ENCODE measurements at places on chromosomes 4 and X.
A peak's percentile ranks its signal among the peaks of the same experiment; 100 is the strongest.

- no peak for DNase-seq
Measured at GRCh38 chrX:46770817-46771163, 11.9 kb upstream of the SLC9A7 start.

GRCh38 chrX:69501429-69501828 is 2.7 kb upstream of the NALF2 start:
- DNase-seq = no peak

DNA sequence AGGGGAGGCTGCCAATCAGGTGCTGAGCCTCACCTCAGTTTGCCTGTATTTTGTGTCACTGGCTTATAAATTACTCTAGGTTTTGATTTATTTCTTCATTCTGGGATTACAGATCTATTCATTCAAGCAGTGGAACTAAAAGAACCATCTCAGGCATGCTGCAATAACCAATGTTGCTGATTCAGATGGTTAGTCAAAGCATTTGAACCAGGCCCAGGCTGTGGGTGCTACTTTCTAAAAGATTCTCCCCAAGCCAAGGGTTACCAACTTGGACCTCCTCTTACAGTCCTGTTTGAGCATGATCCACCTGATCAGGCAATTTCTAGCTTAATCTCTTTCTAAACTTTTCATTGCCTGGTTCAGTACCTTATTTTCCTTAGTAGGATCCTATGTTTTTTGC is 67.2 kb downstream of the TMEM131L start:
- DNase-seq = no peak

DNA sequence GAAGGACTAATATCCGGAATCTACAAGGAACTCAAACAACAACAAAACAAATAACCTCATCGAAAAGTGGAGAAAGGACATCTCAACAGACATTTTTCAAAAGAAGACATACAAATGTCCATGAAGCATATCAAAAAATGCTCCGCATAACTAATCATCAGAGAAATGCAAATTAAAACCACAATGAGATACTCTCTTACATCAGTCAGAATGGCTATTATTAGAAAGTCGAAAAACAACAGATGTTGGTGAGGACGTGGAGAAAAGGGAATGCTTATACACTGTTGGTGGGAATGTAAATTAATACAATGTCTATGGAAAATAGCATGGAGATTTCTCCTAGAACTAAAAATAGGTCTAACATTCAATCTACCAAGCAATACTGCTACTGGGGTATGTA is 51.1 kb upstream of the MYOZ2 start:
- no peak for DNase-seq

GRCh38 chr4:25972366-25972765 is 58.3 kb downstream of the SMIM20 start:
- no peak for DNase-seq

- DNase-seq = no peak
Measured at GRCh38 chr4:118177126-118177525, 142.8 kb downstream of the NDST3 start.

- DNase-seq = no peak
Measured at GRCh38 chr4:108224611-108225053, 55.9 kb upstream of the LEF1 start.

GRCh38 chr4:1512738-1513660 is 106.8 kb upstream of the NKX1-1 start:
- peak; percentile 45 for DNase-seq

DNA sequence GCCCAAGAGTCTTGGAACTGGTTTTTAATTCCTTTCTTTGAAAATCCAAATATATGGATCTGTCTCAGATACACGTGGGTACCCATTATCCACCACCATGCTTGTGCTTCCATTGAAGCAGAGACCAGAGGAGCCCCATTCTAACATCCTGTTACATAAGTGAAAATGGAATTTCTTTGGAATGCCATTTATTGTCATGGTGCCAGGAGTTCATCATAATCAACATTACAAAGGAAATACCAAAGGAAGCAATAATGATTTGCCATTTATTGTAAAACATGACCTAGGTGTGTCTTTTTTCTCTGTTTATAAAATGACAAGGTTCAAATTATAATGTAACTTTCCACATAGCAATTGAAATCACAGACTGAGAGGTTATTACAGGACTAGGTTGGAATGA is 61.7 kb downstream of the PALLD start:
- no peak for DNase-seq

- DNase-seq = no peak
Measured at GRCh38 chrX:44143061-44143602, 169.9 kb upstream of the NDP start.

- no peak for DNase-seq
Measured at GRCh38 chrX:11117745-11118144, 6.6 kb downstream of the HCCS start.

- no peak for DNase-seq
Measured at GRCh38 chr4:87707279-87707918, 57.3 kb downstream of the DMP1 start.

DNA sequence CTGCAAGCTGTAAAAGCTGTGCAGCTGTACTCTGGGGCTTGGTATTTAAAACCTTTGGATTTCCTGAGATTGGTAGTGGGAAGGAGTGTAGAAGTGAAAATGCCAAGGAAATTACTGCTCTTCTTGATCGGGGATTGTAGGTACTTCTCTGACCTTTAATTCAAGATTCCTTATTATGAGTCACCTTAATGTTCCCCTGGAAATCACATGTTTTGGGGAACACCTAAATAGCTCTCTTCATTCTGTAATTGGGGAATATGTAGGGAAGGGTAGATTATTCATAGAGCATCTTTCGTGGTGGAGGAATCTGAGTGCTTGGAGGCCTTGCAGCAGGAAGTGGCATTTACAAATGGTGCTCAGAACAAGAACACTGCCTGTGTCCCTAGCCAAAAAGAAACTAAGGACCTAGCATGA is 137.8 kb downstream of the UCHL1 start:
- no peak for DNase-seq

- DNase-seq = no peak
Measured at GRCh38 chrX:1536712-1537030, 314 bp downstream of the P2RY8 start.

- DNase-seq = no peak
Measured at GRCh38 chrX:45421806-45422205, 221.1 kb upstream of the DIPK2B start.

GRCh38 chr4:83370640-83370906 is 35.9 kb upstream of the HPSE start:
- DNase-seq = no peak

GRCh38 chr4:71402616-71403015 is 63.8 kb downstream of the SLC4A4 start:
- DNase-seq = no peak

GRCh38 chrX:71111921-71112431 is 599 bp upstream of the IL2RG start:
- no peak for DNase-seq

DNA sequence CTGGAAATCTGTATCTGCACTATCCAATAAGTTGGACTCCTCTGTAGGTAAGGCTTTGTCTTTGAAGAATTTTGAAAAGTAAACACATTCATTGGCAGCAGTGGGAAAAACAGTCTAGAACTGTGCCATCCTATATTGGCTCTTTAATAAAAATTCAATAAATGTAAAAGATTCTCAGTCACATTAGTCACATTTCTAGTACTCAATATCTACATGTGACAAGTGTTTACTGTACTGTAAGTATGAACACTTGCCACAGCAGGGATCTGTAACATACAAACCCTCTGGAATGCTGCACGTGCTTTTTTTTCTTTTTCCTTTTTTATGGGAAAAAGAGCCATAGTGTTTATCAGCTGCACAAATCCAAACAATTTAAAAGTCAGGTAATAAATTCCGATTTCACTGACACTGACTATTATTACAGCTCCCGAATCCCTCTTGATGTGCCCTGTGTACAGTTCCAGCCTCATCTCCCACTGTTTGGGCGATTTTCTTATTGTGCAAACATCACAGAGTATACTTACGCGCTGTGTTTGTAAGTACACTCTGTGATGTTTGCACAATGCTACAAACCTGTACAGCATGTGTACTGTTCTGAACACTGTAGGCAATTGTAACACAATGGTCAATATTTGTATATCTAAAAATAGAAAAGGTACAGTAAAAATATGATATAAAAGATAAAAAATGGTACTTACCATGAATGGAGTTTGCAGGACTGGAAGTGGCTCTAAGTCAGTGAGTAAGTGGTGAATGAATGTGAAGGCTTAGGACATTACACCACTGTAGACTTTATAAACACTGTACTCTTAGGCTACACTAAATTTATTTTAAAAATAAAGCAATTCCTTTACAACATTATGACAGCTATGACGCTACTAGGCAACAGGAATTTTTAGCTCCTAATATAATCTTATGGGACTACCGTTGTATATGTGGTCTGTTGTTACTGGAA is 8.7 kb downstream of the PYURF start:
- DNase-seq = no peak

DNA sequence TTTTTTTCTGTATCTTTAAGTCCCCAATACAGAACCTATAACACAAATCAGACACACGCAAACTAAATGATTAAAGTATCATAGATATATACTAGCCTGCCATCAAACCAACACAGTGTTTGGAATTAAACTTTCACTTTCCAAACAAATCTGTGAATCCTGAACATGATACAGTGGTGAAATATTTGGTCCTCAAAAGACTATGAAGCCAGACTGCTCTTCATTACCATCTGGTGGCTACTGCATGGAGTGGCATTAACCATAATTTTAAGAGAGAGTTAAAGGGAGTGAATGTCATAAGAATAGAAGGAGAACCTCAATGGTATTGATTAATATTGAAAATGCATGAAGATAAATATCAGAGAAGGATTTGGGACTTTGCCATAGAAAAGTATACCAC is 9.2 kb upstream of the GABRA4 start:
- DNase-seq = no peak

DNA sequence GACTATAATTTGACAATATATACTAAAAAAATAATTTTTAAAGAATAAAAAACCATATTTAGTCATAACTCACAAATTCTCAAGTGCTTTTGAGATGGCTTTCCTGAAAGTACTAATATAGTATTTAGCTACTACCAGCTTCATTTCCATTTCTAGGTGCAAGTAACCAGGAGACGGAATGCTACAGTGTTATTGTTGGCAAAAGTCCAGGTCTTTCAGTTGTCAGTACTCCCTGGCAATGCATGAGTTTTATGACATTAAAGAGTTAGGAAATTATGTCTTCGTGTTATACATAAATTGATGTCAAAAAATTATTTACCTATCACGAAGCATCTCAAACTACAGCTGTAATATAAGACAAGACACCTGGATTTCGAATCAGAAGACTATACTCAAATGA is 45.0 kb downstream of the TMEM47 start:
- DNase-seq = no peak

- DNase-seq = no peak
Measured at GRCh38 chr4:88531549-88531948, 8.0 kb upstream of the PYURF start.

GRCh38 chr4:111228874-111229273 is 606.0 kb upstream of the PITX2 start:
- no peak for DNase-seq

DNA sequence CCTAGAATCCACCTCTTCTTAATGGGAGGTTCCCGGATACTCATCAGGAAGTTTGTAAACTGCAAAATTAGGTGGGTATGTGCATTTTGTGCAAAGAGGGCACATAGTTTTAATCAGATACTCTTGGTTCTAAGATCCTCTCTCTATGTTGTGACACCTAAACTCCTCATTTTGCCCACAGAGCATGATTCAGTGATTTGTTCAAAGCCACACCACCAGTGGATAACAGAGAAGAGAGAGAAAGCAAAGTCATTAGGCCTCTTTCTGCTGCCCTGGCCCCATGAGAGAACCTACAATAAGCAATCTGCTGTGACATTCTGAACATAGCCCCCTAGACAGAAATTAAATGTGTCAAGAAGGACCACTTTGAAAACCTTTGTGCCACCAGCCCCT is 72.3 kb upstream of the STIM2 start:
- DNase-seq = no peak

DNA sequence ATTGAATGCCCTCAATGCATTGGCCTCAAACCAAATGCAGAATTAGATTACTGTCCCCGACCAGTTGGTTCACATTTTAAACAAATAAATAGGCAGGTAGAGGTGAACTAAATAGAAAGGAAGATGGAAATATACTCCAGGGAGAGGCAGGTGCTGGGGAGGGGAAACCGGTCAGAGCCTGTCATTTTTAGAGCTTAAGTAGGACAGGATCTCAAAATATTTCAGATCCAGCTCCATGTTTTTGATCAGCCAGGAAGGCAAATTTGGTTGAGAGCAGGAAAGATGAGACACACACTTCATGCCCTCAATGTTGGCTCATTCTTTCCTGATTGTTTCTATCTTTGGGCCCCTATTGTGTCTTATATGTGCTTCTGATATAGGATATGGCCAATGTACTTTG is 206.7 kb downstream of the SHROOM3 start:
- DNase-seq = no peak

DNA sequence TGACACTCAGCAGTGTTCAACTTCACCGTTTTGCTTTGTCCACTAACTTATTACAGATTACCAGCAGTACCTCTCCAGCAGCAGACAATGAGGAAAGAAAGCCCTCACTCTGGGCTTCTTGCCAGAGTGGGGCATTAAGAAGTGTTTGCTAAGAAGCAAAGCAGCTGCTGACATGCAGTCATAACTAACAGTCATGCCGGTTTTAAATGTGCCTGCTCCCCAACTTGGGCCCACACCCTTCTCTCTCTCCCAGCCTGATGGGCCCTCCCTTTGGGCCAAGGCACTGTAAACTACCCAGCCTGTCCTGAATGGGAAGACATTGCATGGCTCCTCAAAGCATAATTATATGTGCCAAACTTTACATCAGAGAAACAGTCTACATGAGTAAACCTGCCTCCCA is 54.6 kb upstream of the HHIP start:
- DNase-seq = no peak

GRCh38 chrX:110669572-110669971 is 126.0 kb downstream of the CHRDL1 start:
- DNase-seq = no peak

DNA sequence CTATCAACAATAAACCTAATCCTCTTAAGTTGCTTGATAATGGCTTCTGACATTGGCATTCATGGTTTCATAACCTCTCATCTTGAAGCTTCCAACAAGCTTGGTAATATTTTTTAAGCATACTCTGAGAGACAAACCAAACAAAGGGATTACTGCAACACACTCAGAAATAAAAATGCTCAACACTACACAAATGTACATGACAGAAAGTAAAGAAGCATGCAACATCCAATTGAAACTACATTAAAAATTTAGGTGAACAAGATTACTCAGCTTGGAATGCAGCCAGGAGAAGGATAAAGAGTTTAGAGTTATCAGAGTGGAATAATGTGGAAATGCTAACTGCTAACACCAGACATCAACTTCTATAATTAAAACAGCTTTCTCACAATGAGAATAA is 1136.6 kb upstream of the PABPC4L start:
- DNase-seq = no peak

GRCh38 chr4:150886597-150886996 is 128.5 kb downstream of the LRBA start:
- DNase-seq = no peak

GRCh38 chr4:124640022-124640730 is 72.4 kb downstream of the ANKRD50 start:
- no peak for DNase-seq

GRCh38 chr4:69039071-69039470 is 57.2 kb upstream of the UGT2B7 start:
- no peak for DNase-seq

GRCh38 chrX:42680666-42681065 is 97.3 kb downstream of the PPP1R2C start:
- DNase-seq = no peak

- DNase-seq = no peak
Measured at GRCh38 chrX:85543866-85544265, 164.4 kb upstream of the POF1B start.

Data from stimulated activated CD4-positive, alpha-beta T cell treated with anti-CD3 and anti-CD28 coated beads, Interleukin-15, amount 100 ng/mL, for 1 hour (primary cell).